ENCODE measurements at places on chromosomes 5 and 9.

DNA sequence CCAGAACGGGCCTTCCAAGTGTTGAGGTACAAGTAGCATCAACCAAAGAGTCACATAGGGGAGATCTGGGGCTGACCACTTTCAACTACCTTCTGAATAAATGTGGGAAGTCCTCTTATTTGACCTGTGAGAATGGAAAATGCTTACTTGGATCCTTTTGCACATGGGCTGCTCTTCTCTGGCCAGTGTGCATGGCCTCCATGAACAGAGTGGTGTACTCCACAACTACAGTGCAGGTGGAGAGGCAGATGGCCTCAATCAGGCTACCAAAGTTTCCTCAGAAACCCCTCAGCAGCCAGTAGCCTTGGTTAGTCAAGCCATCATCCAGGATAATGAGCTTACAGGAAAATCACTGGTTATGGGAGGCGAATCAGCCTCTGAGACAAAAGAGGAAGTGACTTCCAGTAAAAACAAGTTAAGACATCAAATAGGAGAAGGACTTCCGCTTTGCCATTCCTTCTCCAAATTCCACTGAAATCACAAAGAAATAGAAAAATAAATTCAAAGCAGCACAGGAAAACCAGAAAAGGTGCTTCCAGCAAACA lies 18.3 kb upstream of the FCHO2 start:
- no peak for DNase-seq

GRCh38 chr5:171667341-171668096 lies 118.1 kb upstream of the SMIM23 start:
- peak; percentile 91 for DNase-seq

GRCh38 chr5:60295423-60295822 lies 401.9 kb upstream of the PDE4D start:
- peak; percentile 53 for DNase-seq

GRCh38 chr5:75016896-75017295 lies 35.5 kb downstream of the GCNT4 start:
- DNase-seq: peak; percentile 23

DNA sequence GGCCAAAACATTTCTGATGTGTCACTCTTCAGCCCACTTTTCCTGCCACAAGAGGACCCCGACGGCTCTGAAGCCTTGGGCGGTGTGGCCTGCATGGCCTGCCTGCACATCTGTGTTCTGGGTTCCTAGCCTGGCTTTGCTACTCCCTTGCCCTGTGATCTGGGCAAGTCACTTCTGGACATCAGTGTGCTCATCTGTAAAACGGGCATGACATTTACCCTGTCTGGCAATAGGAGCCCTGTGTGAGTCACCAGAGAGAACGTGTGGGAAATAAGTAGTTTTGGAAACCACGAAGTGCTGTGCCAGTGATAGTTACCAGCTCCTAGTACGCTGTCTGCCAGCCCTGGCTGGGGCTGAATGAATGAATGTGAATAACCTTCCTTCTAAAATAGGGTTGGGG lies 90.8 kb downstream of the MACROH2A1 start:
- peak; percentile 65 for DNase-seq

GRCh38 chr5:131634238-131634637 lies 791 bp downstream of the RAPGEF6 start:
- peak; percentile 35 for DNase-seq

DNA sequence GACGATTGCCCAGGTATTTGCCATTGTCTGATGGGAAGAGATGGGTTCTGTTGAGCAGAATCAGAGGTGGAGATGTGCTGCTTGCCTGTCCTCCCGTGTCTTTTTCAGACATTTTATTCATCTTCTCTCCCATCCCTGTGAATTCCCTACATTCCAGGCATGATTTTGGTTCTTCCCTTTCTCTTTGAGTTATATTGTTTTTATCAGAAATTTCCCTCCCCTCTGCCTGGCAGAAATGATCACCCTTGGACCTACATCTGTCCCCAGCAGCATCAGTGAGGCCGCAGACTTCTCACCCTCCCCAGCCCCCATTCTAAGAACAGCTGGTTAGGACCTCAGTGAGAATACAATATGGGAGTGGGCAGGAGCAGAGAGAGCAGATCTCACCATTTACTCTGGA lies 640.2 kb downstream of the CCDC171 start:
- DNase-seq: no peak

DNA sequence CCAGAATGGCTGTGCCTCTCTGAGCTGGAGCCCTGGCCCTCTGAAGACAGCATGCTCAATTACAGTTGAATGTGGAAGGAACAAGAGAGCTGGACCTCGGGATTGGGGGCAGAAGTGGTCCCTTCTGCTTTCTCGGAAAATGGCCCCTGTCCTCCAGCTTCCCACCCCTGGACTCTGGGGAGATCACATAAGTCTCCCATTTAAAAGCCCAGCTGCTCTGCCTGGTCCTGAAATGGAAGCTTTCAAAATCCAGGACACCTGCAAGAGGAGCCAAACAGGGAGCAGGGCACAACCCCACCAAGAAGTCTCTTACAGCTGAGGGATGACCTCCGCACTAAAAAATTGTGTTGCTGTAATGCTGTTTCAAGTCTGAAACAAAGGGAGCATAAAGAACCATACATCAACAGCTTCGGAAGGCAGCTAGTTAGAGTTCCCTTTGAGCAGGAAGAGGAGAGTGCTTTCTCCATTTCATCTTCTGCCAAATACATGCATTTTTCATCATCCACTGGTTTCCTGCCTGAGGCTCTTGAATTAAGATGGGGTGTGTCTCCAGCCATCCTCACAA lies 48.2 kb downstream of the TGFBI start:
- DNase-seq: no peak

DNA sequence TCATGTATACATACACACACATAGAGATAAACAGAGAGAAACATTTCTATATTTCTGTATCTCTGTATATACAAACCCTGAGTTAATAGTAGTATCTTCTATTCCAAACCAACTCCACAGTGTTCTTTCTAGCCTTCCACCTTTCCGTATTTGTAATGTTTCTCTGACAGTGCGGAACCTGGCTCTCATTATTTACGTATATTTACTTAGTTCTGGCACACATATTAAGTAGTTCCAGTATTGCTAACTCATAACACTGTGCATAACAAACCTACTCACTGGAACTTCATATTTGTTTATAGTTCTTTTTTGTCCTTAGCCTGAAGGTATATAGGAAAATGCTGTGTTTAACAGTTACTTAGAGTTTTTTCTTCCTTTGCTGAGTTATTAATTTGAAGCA lies 6.5 kb downstream of the OGN start:
- DNase-seq: no peak

GRCh38 chr9:124480621-124480981 lies 26.6 kb downstream of the NR5A1 start:
- DNase-seq: peak; percentile 48

DNA sequence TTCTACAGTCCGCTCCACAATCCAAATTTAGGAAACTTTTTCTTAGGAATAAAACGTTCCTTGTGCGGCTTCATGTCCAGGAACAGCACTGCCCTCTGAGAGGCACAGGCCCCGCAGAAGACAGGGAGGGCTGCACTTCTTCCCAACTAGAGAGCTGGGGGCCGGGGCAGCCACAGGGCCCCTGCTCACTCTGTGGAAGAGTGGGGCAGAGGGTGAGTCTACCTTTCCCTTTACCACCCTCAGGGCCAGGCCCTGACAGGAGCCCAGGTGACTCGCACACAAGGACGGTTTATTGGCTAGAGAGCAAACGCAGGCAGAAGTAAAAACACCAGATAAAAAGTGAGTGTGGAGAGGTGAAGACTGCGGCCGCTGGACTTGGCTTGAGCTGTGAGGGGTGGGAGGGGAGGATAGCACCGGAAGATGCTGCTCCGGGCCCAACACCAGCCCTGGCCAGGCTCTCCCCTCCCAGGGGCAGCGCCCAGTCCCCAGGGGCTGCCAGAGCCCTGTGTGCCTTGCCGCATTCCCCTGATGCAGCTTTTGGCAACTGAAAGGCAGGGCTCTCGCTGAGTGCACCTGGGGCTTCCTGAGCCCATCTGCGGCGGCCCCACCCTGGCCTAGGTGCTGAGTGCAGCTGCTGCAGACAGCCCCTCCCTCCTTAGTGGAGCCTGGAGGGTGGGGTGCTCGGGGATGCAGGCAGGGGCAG lies 20.2 kb downstream of the SH3GLB2 start:
- no peak for DNase-seq

DNA sequence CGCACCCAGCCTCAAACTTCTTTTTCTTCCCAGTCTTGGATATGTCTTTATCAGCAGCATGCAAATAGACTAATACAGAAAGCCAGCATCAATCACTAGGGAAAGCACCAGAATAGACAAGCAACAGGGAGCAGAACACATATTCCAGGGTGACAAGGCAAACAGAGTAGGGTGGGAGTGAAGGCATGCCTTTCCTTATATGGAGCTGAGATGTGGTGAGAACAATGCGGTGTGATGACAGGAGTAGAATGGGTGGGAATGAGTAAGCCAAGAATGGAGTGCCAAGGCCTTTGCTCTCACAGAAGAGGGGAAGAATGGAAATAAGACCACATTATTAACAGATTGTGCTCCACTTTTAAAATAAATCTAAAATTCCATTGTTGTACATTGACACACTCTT lies 115.6 kb downstream of the CETN3 start:
- DNase-seq: peak; percentile 62

DNA sequence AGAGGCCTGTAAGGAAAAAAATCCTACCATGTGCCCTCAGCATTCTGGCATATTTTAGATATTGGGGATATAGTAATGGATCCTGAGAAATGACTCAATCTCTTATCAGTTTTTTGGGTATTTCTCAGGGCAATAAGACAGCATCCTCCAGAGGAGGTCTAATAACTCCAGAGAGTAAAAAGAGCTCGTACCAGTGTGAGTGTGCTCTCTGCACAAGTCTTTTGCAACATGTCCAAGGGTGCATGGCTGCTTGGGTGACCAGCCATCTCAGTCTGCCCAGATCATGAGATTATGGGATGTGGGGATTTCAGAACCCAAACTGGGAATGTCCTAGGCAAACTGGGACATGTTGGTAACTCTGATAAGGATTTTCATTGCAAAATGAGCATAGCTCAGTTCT lies 15.3 kb downstream of the ASPN start:
- DNase-seq: no peak

- no peak for DNase-seq
These were observed 98.4 kb downstream of the NLN start for GRCh38 chr5:65820373-65820772.

DNA sequence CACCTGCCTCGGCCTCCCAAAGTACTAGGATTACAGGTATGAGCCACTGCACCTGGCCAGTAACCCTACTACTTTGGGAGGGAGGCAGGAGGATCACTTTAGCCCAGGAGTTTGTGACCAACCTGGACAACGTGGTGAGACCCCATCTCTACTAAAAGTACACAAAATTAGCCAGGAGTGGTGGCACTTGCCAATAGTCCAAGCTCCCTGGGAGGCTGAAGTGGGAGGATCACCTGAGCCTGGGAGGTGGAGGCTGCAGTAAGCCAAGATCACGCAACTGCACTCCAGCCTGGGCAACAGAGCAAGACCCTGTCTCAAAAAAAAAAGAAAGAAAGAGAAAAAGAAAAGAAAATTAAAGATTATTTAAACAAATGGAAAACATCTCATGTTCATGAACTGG lies 10.3 kb downstream of the GDF9 start:
- DNase-seq: no peak

DNA sequence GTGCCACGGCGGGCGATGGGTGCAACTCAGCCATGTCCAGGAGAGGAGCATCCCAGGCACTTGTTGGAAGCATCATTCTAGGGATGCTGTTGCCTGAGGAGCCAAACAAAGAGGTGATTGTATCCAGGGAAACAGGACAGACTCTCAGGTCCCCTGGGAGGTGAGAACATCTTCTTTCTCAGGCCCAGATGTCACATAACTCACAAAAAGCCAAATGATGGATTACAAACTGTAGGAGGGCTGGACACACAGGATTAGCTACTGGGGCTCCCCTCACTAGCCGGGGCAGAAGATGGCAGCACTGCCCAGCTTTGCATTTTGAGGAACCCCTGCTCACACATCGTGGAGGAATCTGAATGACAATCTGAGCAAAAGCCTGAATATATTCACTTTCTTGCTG lies 64.7 kb upstream of the NFIL3 start:
- peak; percentile 45 for DNase-seq

- DNase-seq: no peak
These were observed 224.4 kb downstream of the NXNL2 start for GRCh38 chr9:88759364-88759763.

- no peak for DNase-seq
These were observed 4.3 kb upstream of the SQSTM1 start for GRCh38 chr5:179816401-179816795.

GRCh38 chr9:83633676-83634075 lies 10.7 kb downstream of the IDNK start:
- DNase-seq: no peak

GRCh38 chr5:35089334-35090314 lies 41.9 kb upstream of the AGXT2 start:
- peak; percentile 87 for DNase-seq

DNA sequence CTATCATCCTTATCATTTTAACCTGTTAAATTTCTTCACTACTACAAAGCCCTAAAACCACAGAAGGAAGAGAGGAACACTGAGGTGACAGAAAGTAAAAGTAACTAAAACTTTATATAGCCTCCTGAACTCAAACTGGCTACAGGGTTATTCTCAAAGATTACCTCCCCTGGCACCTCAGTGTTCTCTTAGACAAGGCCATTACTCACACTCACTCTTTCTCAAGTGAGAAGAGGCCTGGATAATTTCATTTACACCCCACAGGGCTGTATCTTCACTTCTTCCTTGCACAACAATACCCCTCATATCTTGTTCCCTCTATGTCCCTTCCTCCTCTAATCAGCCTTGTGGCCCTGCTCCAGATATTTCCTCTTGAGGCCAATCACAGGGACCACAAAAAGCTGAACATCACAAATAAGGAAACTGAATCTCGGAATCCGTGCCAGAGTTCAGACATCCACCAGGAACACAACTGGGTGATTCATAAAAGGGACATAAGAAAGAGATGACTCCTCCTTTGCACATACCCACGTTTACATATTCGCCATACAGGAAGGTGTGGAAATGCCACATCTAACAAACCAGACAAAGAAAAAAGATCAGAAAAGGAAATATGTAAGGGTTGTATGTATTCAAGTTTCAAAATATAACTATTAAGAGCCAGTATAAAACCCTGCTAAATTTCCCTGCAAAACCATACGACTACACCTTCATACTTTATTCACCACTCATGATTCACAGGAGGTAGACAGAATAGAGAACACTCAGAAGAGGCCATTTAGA lies 1.7 kb upstream of the KLHL3 start:
- peak; percentile 54 for DNase-seq

DNA sequence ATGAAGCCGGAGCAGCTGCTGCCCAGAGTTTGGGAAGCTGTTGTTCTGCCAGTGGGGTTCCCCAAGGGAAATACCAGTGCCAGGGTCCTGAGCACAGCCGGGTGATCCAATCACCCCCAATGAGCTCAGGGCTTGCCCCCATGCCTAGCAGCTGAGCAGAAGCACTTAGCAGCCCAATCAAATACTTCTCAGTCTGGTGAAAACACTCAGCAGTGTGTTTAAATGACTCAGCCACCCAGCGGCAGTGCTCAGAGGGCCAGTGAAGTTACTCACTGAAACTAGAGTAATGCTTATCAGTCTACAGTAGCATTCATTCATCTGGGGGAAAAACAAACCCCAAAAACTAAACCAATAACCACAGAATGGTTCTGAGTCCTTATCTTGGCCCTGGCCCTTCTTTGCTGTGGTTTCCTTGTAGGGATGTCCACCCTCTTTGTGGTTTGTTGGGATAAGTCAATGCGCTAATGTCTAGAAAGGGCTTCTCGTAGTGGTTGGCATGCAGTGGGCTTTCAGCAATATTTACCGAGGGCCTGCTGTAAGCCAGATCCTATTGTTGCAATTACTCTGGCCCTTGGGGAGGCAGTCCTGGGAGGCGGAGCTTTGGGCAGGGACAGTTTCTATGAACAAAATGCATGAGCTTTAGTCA lies 43.1 kb downstream of the LHX2 start:
- DNase-seq: peak; percentile 94

All from GM23248 (cell line).